ENCODE measurements at places on chromosomes 3 and 15.
A peak's percentile ranks its signal among the peaks of the same experiment; 100 is the strongest.

DNA sequence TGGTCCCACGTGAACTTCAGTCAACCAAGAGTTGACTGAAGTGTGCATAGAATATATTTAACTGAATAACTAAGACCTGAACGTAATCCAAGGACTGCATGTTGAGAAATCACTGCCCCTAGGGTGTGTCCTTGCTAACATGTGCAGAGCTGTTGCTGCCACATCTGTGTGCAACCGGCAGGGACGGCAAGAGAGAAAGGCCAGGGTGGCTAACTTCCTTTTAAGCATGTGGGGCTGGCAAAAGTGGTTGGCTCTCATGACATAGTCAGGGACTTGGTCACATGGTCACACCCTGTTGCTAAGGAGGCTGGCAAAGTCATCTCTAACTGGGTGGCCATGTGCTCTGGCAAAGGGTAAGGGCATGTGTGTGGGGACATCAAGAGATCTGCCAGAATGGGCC is 52.4 kb downstream of the GASK1A start:
- no peak for DNase-seq

DNA sequence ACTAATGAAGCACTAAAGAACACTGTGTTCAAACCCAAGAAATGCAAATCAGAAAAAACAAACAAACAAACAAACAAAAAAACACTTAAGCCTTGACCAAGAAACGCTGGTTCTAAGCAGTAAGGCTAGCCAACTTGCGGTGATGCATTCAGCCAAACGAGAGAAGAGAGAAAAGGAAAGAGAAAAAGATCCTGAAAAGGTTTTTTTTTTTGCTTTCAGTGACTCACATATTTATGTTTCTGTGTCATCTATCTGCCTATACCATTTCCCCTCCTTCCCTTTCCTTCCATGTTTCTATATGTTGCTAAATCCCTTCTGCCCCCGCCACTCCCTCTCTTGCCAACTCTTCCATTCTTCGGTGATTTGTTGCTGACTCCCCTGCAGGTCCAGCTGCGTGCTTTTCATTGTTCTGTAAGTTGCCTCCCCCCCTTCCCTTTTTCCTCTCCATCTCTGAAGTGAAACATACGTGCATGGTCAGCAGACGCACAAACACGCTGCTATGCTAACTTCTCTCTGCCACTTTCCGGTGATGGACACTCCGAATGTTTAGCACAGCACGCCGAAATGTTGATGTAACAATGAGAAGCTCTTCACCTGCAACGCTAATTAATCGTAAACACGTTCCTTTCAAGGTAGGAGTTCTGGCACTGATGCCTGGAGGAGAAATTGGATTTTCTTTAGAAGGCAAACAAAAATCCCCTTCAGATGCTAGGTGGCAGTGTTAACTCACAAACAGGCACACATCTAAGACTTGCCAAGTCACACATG is 154.4 kb downstream of the TUSC7 start:
- DNase-seq = peak; percentile 13

DNA sequence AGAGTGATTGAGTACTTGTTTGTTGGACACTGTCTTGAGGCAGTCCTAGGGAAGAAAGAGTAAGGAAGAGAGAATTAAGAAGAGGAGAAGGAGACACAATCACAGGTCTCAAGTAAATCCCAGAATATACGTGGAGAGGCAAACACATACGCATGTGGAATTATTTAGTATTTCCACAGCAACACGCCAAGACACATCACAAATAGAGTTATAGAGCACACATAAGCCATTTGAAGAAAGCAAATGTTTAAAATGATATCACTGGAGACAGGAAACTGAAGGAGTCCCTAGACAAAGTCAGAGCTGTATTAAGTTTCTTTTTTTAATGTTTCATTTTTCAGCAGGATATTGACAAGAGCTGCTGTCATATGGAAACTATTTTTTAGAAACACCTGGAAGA is 206.1 kb upstream of the LRIG1 start:
- no peak for DNase-seq

GRCh38 chr3:13620281-13620680 is 71.4 kb downstream of the FBLN2 start:
- DNase-seq = no peak

DNA sequence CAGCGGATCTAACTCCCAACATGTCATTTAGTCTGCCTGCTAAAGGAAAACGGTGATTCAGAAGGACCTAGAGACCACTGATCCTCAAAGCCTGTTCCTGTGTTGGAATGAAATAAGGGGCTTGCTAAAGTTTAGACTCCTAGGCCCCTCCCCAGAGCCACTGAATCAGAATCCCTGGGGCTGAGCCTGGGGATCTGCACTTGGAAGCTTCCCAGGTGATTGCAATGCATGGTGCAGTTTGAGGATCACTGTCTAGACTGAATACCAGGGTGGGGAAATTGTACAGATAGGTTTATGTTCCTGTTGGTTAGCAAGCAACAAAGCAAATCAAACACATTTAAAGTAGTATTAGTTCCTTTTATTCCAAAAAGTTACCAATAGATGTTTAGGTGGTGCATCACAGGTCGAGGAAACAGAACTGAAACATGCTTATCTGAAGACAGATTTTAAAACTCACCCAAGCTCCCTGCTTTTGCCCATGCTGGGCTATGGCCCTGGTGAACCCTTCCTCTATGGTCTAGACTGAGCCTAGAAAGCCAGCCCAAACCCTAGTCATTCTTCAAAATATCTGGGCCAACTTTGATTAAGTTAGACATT is 29.6 kb upstream of the SPTBN5 start:
- DNase-seq = no peak

DNA sequence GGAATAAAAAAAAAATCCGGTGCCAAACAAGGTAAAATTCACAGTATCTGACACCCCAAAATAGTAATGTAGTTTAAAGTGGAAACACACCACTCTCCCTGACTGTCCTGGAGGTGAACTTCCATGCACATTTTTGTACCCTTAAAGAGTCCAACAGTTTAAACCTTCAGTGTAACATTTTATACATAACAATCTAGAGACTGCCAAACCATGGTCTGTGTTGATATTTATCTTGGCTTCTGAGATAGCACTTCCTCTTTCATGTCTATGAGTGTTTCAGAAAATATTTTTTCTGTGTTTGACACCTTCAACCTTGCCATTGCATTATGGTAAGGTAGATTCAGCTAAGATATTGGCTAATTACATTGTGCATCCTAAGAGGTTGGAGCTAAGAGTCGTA is 13.9 kb downstream of the TMEM45A start:
- DNase-seq = no peak

- no peak for DNase-seq
Measured at GRCh38 chr15:75565062-75565970, 13.8 kb downstream of the PTPN9 start.

GRCh38 chr3:66186545-66186944 is 34.3 kb upstream of the SLC25A26 start:
- DNase-seq = no peak

GRCh38 chr15:94282269-94283250 is 51.2 kb downstream of the MCTP2 start:
- DNase-seq = no peak

- no peak for DNase-seq
Measured at GRCh38 chr15:58880320-58880719, 53.2 kb downstream of the SLTM start.

GRCh38 chr3:124442463-124442862 is 287.8 kb upstream of the UMPS start:
- DNase-seq = no peak

GRCh38 chr3:183070892-183071291 is 28.4 kb downstream of the MCCC1 start:
- no peak for DNase-seq

DNA sequence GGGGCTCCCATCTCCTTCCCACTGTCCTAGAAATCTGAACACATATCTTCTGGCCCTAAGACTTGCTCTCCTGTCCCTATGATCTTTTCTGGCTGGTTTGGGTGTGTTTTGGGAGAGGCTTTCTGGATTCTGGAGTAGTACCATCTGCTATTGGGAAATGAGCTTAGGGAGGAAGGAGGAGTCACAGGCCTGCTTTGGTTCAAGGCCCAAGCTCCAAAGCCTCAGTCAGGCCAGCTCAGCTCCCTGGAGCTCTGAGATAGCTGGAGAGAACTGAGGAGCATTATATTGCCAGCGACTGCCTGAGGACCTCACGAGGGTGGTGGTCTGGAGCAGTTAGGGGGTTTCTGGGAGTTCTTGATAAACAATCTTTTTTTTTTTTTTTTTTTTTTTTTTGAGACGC is 18.7 kb downstream of the RASGRF1 start:
- no peak for DNase-seq
